ENCODE measurements at places on chromosomes 13 and 19.
A peak's percentile ranks its signal among the peaks of the same experiment; 100 is the strongest.

DNA sequence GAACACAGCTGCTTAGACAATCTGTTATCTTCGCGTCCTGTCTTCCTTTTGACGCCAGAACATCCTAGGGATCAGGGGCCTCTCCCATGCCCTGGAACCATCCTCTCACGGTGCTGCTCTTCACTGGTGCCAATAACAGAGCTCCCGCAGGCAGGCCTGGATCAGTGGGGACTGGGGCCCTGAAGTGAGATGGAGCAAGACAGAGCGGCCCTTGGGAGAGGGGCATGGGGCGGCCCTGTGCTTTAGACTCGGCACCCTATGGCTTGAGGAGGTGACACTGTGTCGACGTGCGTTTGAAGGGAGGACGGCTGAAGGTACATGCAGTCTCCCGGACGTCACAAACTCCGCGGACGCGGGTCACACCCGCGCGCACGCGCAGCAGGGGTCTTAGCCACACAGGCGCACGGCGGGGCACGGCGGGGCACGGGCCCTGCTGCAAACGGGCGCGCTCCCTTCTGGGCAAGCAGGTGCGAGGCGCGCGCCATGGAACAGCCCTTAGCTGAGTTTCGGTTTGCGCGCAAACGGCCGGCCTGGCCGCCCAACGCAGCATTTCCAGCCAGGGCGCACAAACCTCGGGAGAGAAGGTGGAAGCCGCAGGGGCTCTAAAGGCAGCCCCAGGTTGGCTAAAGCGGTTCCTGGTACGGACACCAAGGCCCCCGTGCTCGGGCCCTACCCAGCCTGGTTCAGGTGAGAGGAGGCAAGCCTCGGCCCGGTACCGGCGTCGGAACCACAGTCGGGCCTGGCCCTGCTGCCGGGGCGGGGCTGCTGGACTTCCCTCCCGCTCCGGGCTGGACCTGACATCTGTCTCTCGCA, 16.5 kb upstream of the RNF17 start:
- H3K4me3 ChIP-seq = no peak overlapping the region
- H3K27ac ChIP-seq = no peak overlapping the region
- H3K36me3 ChIP-seq = no peaks in the 10 kb centered on the region

DNA sequence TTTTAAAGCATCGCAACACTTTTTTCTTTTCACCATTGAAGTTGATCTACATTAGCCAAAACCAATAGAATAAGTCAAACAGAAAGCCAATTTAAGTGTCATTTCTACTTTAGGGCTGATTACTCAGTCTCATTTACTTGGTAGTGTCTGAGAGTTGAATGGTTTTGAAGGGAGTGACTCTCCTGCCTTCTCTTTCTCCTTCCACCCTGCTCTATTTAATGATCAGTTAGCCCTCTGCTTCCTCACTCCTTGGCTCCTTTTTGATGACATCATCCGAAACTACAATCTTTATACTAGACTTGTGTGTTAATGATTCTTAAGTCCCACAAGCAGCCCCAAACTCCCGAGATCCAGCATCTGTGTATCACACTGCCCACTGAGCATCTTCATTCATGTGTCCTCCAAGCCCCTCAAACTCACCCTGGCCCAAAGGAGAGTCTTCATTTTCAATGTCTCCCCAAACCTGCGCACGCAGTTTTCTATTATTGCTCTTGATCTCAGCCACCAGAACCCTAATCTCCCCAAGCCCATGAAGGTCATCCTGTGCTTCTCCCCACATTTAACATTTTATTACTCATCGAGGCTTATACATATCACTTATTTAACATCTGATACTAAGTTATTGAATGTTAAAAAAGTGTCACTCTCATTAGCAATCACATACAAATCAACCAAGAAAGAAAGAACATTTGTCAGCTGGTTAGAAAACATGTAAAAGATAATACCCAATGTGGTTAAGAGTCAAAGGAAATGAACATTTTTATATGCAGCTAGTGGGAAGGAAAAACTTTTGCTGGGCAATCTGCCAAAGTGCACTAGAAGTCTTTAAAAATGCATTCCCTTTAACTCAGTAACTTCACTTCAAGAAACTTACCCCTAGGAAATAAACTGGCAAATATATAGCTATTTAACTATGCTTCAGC, 32.2 kb upstream of the ARGLU1 start:
- no peak overlapping the region for H3K27ac ChIP-seq
- no peak for DNase-seq
- no peak overlapping the region for H3K4me3 ChIP-seq
- H3K27me3 ChIP-seq = no peaks in the 10 kb centered on the region
- H3K4me1 ChIP-seq = no peaks in the 10 kb centered on the region

DNA sequence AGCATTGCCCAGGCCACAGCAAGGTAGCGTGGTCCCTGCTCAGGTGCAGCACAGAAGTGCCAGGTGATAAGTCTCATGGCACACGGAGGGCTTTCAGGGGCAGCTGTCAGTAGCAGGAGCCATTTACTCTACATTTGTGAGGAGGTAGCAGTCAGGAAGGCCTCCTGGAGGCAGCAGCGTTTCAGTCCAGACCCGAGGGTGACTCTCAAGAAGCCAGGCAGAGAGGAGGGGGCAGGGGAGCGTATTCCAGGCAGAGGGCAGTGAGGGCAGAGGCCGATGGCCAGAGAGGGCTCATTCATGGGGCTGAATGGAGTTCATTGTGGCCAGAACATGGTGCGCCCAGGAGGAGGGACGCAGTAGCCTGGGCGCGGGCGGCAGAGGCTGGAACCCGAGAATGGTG, 8.9 kb downstream of the PIAS4 start:
- no peak overlapping the region for H3K27ac ChIP-seq
- no peaks in the 10 kb centered on the region for H3K4me1 ChIP-seq
- H3K27me3 ChIP-seq = no peaks in the 10 kb centered on the region
- peaks cover 5% of the 10 kb centered on the region for H3K36me3 ChIP-seq
- no peak overlapping the region for H3K4me3 ChIP-seq

- H3K27ac ChIP-seq = no peak overlapping the region
- H3K27me3 ChIP-seq = no peaks in the 10 kb centered on the region
- H3K4me1 ChIP-seq = no peaks in the 10 kb centered on the region
- no peaks in the 10 kb centered on the region for H3K36me3 ChIP-seq
These were observed 407.0 kb downstream of the ZNF536 start for GRCh38 chr19:30778961-30779715.

GRCh38 chr19:4149518-4150288, 3.7 kb upstream of the CREB3L3 start:
- peaks cover 10% of the 10 kb centered on the region for H3K4me1 ChIP-seq
- H3K27me3 ChIP-seq = no peaks in the 10 kb centered on the region

DNA sequence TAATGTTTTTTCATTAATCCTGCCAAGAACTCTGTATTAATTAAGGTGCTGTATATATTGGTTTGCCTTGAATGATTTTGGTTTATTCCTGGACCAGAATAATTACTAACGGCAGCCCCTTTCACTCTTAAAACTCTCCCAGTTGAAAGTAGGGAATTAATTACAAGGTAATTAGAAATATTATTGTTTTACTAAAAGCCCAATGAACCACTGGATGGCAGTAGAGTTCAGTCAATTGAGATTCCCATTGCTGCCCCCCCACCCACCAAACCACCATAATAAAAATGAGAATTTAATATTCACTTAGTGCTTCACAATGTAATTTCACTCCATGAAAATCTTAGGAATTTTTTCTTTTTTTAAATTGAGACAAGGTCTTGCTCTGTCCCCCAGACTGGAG, 13.7 kb downstream of the WBP4 start:
- no peak overlapping the region for H3K27ac ChIP-seq
- DNase-seq = no peak
- no peak overlapping the region for H3K4me3 ChIP-seq
- no peaks in the 10 kb centered on the region for H3K27me3 ChIP-seq
- peaks cover 31% of the 10 kb centered on the region for H3K36me3 ChIP-seq

DNA sequence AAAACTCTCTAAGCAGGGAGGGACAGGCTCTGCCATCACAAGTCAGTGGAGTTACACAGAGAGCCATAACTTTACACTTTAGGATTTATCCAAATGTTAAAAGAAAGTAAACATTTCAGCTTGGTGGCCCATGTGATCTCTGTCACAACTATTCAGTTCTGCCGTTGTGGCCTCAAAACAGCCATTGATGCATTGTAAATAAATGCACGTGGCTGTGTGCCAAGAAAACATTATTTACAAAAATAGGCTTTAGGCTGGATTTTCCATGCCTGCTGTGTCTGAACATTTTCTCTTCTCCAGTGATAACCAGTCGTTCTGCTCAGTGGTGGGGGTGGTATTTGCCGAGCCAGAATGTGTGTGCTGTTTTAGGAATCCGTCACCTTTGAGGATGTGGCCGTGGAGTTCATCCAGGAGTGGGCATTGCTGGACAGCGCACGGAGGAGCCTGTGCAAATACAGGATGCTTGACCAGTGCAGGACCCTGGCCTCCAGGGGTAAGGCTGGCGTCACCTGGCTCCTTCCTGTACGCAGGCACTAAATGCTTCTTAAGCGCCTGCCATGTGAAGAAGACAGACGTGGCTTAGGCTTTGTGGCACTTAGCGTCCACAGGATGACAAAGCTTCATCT, 4.9 kb downstream of the ZNF333 start:
- DNase-seq = no peak
- H3K4me3 ChIP-seq = no peak overlapping the region
- H3K27me3 ChIP-seq = no peaks in the 10 kb centered on the region
- H3K36me3 ChIP-seq = peaks cover 6% of the 10 kb centered on the region

- H3K27me3 ChIP-seq = no peaks in the 10 kb centered on the region
- peak; percentile 8 for DNase-seq
- H3K36me3 ChIP-seq = no peaks in the 10 kb centered on the region
These were observed 111.3 kb downstream of the KATNAL1 start for GRCh38 chr13:30196025-30196424.

DNA sequence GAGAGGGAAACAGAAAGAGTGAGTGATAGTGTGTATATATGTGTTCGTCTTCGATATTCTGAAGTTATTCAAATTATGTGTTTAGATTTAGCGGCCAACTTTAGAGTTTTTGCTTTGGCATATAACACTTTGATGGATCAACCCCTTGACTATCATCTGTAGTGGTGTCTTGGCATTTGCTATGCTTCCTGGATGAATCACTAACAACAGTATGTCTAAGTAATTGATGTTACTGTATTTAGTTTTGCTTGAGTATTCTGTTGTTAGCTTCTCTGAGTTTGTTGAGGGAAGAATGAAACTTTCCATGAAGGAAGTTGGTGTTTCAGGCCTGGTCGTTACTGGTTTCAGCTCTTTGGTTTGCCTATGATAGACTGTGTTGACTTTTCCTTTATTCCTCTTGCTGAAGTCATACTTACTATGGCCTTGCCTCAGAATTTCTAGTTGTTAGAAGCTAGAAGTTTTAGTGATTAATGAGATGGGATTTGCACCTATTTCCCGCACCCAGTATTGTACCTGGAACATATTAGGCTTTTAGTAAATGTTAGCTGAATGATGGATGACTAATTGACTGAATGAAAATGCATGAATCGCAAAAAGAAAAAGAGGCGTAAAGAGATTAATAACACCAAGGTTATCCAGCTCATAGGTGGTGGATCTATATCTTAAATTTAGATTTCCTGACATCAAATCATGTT, 20.7 kb downstream of the NDFIP2 start:
- no peaks in the 10 kb centered on the region for H3K27me3 ChIP-seq
- no peak for DNase-seq
- H3K36me3 ChIP-seq = no peaks in the 10 kb centered on the region
- no peaks in the 10 kb centered on the region for H3K4me1 ChIP-seq

Measured in HCT116 (cell line).